ENCODE measurements at places on chromosomes 4 and X. TPM values are rescaled to one million over a fixed set of nuclear protein-coding genes. Genes with fewer than 3 reads are reported as not detected.

Gene TMEM31
- not detected for total RNA-seq

DNA sequence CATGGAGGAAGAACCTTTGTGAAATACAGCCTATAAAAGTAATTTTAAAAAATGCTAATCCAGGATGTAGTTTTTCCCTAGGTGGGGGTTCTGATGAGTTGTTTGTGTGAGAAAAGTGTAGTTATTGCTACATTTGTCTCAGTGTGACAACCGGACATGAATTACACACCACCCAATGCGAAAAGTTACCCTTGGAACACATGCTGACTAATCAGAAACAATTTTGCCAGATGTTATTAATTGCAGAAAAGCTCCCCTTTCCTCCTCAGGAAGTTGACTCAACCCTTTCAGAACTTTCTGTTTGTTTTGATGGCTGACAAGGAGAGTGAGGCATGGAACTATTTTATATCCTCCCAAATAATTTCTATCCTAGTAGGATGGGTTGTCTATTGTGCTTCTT is 38.1 kb upstream of the EDA2R start:
- DNase-seq: no peak

DNA sequence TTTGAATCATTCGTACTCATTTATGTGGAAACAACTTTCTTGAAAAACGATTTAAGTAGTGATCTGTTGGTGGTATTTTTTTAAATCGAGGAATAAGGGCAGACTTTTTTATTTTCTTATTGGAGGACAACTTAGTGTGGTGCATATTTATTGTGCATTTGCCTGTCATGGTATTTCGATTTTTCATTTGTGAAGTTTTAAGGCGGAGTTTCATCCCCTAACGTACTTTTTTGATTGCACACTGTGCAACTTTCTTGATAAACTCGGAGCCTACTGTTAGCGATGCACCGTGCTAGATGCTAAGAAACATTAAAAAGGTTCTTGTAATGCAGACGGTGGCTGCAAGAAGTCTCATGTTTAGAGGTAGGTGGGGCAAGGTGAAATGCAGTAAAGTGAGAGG is 1.4 kb downstream of the ZFX start:
- no peak for DNase-seq

DNA sequence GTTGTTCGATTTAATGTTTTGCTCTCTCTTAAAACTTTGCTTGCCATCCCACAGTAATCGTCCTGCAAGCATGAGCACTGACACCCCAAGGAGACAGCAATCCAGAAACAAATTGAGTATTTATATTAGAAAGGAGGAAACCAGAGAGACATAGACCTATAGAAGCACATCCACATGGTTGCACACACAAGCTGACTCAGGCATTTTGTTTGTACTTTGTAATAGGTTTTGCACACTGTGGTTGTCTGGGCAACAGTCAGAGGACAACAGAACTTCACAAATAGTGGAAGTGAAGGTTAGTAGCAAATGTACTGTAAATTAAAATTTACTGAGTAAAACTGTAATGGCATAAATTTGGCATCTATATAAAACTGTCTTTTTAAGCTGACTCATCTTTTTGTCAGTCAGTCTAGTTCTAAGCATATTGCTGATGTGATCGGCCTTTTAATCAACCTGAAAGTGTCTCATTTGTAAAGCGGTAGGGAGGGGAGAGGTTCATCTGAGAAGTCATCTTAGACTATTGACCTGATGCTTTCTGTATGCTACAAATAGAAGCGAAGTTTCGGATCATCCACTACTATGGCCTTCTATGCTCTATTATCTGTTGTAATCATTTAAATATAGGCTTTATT is 1624.7 kb downstream of the ARAP2 start:
- no peak for DNase-seq

- no peak for DNase-seq
Measured at GRCh38 chr4:52982946-52983340, 120.8 kb downstream of the RASL11B start.

DNA sequence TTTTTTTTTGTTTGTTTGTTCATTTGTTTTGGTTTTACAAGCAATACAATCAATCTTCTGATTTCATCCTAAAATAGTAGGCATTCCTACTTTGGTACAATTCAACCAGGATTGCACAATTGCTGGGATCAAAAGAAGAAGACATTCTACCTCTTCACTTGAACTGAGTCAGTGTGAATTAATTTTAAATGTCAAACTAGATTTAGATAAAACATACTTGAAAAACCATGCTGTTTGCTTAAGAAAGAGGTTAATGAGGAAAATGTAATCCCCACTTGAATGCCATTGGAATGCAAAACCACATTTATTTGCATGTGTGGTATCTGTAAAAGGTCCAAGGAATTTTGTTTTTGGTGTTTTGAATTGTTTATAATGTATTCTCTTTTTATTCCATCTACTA is 40.5 kb downstream of the HAND2 start:
- DNase-seq: no peak

Data from esophagus squamous epithelium (tissue), 5 donors.